ENCODE measurements at places on chromosomes 5 and 9. TPM values are rescaled to one million over a fixed set of nuclear protein-coding genes. Genes with fewer than 3 reads are reported as not detected.

DNA sequence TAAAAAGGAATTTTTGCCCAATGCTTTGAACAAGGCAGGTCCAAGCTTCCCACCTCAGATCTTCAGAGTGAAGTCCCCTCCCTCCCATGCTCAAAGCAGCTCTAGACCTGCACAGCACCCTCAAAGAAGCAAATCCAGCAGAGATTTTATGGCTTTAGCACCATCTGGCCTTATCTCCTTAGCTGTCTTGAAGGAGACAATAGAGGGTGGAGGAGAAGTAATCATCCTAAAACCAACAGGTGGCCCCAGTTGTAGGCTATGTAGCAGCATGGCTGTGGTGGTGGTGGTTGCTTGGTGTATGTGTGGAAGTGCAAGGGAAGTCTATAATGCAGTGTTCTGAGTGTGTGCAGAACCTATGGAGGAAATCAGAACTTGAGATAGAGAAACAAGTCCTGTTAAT lies 140.1 kb downstream of the GRIA1 start:
- DNase-seq = no peak

GRCh38 chr9:134127065-134127580 lies 8.8 kb upstream of the WDR5 start:
- no peak for DNase-seq

- no peak for DNase-seq
These were observed 5.0 kb downstream of the FAM163B start for GRCh38 chr9:133604214-133604613.

PFN3 gene
- polyA plus RNA-seq = 6.8 TPM

MUSK gene
- polyA plus RNA-seq = not detected

DNA sequence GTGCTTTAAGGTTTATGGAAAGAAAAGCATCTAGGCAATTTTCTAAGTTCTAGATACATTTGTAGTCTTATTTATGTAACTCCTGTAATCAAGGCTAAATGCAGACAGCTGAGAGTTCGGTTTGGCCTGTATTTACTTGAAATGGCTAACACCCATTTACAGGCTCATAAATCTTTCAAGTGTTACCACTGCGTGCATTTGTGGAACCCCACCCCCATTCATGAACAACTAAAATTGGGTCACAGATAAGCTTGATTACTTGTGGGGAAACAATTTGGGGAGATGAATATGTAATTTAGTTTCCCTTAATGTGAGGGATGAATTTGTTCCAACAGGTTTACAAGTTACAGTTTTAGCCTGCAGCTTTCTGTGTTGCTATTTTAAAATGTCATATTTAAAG lies 360.6 kb downstream of the ARRDC3 start:
- DNase-seq = no peak

- no peak for DNase-seq
These were observed 36.3 kb downstream of the FAM163B start for GRCh38 chr9:133572821-133573361.

TLR4 gene
- polyA plus RNA-seq = 6.8 TPM

SH3TC2 gene
- 1.3 TPM for polyA plus RNA-seq

HNRNPH1 gene
- 854 TPM for polyA plus RNA-seq

GAS1 gene
- polyA plus RNA-seq = 67.8 TPM

DEPDC1B gene
- 29.0 TPM for polyA plus RNA-seq

DNA sequence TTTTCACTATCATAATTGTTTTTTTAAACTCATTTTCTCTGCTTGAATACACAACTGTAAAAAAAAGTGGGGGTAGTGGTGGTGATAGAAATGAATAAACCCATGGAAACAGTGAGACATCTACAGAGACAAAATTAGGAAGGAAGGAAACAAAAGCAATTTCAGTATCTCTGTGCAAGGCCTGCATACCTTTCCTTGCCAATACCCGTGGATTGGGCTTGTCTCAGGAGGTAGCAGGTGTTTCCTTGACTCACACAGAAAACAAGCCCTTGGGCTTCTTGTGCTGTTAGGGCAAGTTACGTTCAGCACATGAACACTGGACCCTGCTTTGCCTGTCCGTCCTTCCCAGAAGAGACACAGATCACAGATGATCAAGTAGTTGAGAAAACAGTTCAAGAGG lies 372.2 kb downstream of the ZSWIM6 start:
- no peak for DNase-seq

All from left renal cortex interstitium (tissue), 4 donors.